ENCODE measurements at places on chromosomes 4 and X.

DNA sequence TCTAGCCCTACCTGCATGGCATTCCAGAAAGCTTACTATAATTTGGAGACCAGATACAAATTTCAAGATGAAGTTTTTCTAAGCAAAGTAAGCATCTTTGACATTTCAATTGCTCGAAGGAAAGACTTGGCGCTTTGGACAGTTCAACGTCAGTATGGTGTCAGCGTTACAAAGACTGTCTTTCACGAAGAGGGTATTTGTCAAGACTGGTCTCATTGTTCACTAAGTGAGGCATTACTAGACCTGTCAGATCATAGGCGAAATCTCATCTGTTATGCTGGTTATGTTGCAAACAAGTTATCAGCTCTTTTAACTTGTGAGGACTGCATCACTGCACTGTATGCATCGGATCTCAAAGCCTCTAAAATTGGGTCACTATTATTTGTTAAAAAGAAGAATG is 17.6 kb downstream of the THAP9 start:
- DNase-seq, result no peak

DNA sequence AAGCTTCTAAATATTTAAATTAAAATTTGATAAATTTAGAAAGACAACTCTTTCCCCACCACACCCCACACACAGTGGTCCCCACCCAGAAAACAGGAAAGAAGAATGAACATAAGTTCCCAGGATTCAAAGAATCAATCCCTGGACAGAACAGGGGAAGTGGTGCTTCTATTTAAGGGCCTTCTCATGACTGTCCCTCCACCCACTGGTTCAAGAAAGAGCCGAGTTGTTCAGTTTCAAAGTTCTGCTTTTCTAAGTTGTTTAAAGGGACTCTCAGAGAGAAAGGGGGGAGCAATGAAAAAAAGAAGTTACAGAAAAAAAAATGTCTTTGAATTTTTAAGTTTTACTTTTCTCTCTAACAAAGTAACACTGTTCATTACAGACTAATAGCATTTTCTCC is 195.8 kb downstream of the PDGFC start:
- DNase-seq, result no peak

- DNase-seq, result no peak
Observed at GRCh38 chr4:183030309-183030708, 68.7 kb upstream of the WWC2 start.

DNA sequence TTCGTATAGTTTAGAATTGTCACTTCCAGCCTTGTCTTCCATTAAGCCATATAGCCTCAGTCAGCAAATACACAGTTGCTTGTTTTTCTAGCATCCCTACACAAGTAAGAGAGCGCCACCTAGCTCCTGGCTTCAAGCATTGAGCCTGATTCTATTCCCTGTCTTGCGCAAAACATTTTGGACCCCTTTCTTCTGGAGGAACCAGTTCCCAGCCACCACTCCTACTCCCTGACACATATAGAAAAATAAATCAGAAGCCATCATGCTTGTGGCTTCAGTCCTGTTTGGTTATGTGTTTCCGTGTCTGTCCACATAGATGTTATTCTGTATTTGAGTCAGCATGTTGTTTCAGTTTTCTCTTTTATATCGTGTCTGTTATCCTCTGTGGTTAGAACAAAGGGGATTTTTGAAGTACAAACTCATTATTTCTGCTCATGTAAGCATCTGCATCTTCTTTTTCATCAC is 59.9 kb downstream of the GK start:
- DNase-seq, result peak; percentile 50

DNA sequence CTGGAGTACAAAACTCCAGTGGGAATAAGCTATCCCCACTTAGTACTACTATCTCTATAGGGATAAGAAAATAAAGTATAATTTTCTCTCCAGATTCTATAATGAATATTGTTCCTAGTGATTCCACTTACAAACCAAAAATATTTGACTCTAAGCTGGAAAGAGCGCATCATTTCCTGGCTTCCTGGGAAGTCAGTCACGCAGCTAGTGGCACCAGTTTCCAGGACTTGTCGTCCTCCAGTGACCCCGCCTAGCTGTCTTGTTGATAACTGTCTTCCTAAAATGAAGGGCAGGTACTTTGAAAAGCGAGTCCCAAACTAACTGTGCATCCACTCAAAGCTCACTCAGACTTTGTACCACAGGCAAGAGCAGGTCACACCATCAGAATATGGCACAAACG is 39.3 kb downstream of the LNX1 start:
- DNase-seq, result no peak

DNA sequence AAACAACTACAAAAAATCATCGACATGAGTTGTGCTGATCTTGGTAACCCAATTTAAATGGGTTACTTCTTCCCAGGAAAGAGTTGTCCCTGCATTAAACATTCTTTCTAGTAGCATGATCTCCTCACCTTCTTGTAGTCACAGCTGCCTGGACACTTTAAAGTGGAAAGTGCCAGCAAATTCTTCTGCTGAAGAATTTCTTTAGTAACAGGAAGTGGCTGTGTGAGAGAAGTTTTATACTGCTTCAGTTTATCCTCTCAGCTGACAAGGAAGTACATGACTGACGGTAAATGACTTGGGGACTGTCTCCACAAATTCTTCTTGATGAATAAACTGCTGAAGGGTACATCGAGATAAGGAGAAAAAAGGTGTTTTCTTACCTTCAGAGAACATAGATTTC is 18.2 kb upstream of the TNIP3 start:
- DNase-seq, result no peak

DNA sequence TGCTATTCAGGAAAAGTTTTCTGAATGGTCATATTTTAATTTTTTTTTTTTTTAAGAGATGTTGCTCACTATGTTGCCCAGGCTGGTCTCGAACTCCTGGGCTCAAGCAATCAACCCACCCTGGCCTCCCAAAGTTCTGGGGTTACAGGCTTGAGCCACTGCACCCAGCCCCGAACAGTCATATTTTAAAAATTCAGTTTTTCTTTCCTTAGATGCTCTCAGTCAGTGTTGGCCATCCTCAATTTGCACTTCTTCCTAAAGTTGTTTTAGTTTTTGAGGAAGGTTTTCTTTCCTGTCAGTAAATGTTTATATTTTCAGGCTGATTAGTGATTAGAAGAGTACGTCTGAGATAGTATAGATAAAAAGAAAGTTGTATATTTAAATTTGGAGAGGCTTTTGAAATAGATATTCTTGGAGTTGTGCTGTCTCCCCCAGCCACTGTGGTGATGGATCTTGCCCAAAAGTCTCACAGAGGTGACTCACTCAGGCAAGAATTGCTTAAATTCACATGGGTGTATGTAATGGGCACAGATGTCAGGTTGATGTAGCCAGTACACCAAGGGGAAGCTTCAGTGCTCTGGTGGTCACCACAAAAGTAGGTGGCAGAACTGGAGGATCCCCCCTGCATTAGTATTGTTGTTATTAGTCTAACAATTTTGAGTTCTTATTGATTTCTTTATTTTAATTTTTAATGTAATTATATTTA is 72.2 kb upstream of the ELOVL6 start:
- no peak for DNase-seq

DNA sequence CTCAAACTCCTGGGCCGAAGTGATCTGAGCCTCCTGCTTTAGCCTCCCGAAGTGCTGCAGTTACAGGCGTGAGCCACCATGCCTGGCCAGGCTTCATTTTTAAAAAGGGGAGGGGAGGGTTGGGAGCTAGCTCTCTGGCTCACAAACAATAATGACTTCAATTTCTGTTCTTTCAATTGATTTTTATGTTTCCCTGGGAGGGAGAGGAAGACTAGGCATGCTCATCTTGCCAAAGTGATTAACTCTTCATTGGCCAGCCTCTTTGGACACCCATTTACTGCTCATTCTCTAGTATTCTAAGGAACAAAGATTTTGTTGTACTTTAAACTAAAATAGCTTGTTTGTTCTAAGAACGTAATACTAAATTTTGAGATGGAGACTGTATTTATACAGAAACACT is 43.4 kb upstream of the TRIM2 start:
- no peak for DNase-seq

- peak; percentile 38 for DNase-seq
Observed at GRCh38 chr4:173014113-173014558, 154.5 kb upstream of the GALNT7 start.

DNA sequence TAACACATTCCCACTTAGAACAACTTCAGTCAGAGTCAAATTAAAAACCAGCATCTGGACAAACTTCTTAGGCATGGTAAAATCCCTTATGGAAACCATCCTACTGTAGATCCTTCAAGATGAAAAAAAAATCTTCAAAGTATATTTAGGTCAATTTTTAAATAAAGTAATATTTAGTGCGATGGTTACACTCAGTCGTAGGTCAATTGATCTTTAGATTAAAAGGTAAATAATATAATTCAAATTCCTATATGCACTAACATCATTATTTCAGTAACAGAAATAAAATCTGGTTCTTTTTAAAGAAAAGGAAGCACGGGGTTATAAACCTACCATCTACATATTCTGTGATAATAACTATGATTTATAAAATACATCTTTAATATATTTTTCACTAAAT is at the start of gene UGT2A2:
TSS of gene UGT2A2 (minus strand) at position 101 of the 400 bp plus-strand sequence. CDS start at position 99, 2 bp downstream.
- DNase-seq, result no peak

- no peak for DNase-seq
Observed at GRCh38 chrX:68440940-68441339, 7.6 kb upstream of the OPHN1 start.

DNA sequence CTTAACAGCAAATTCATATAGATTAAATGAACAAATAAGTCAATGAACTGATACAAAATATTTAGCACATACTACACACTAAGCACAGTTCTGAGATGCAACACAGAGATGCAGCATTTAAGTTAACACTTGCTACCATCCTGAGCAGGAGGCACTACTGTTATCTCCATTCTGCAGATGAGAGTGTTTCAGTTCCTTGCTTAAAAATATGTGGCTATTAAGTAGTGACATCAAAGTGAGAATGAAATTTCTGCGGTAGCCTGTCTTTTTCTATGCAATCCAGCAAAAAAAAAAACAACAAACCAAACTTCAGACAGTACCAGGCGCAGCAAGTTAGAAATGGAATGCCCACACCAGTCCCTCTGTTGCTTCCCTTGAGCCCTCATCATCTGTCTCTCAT is 90.8 kb downstream of the SHISA3 start:
- DNase-seq, result no peak

DNA sequence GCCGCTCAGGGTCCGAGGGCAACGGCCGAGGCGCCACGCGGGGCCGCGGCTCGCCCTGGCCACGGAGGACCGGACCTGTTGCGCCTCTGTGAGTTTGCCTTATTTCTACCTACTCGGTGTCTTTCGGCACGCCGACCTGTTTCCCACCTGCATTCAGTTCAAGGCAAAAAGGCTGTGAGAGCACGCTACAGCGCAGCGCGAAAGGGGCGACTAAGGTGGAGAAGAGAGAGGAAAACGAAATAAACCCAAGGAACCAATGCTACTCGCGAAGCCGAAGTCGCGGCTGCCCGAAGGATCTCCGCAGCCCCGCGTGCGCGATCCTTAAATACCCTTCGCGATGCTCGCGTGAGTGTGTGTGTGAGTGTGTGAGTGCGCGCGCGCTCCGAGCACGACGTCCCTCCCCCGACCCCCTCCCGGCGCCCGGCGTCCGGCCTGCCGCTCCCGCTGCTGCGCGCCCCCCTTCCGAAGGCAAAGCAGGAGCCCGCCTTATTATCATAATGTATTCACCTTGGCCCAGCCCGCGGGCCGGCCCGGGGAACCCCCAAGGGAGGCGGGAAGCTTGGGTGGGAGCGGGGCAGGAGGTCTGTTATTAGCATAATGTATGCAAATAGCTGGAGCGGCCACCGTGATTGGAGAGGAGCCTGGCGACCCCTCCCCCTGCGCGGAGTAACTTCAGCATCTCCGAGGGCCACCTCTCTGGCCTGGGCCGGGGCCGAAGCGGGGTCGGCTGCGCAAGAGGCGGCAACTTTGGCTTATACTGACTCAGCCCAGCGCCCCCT is at the start of gene COL25A1:
TSS of gene COL25A1 (minus strand) at position 298 of the 779 bp plus-strand sequence.
- DNase-seq, result peak; percentile 94

DNA sequence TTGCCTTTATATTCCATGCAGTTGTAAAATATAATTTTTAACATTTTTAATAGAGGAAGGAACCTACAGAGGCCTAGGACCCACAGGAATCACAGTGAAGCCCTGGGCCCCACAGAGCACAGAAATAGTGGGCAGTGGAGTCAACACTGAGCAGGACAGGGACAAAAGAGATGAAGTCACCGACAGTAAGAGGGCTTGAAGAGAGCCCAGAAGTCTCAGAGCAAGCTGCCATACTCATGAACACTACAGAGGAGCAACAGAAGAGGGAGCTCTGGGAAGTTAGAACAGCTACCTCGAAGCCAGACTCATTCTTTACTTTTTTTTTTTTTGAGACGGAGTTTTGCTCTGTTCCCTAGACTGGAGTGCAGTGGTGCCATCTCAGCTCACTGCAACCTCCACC is 149.3 kb upstream of the TENM3 start:
- DNase-seq, result no peak

- DNase-seq, result no peak
Observed at GRCh38 chr4:962231-963208, 10.8 kb downstream of the DGKQ start.

DNA sequence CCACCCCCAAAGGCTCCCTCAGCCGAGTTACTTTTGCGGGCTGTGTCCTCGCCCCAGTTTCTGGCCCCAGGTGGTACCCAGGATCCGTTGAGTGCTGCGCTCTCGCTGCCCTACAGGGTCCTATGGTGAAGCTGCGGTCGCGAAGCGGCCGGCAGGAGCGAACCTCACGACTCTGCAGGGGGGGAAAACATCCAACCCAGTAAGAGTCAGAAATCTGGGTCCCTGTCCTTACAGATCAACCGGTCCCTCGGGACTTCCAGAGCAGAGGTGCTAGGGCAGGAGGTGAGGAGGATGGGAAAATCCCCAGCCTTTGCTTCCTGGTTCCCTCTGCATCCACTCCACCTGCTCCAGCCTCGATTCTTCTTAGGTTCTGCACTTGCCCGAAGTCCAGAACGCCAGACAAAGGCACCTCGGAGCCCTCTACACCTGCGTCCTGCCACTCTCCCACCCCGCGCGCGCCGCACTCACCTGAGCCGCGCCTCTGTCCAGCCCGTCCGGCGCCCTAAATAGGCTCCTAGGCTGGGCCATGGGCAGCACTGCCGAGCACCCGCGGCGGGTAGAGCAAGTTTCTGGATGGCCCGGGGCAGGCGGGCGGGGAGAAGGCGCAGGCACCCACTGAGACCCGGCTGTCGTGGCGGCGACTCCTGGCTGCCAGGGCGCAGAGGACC is at the start of gene HS3ST1:
TSS of gene HS3ST1 (minus strand) at position 664 of the 668 bp plus-strand sequence. CDS start 28,889 bp downstream, outside the sequence.
- DNase-seq, result peak; percentile 13

DNA sequence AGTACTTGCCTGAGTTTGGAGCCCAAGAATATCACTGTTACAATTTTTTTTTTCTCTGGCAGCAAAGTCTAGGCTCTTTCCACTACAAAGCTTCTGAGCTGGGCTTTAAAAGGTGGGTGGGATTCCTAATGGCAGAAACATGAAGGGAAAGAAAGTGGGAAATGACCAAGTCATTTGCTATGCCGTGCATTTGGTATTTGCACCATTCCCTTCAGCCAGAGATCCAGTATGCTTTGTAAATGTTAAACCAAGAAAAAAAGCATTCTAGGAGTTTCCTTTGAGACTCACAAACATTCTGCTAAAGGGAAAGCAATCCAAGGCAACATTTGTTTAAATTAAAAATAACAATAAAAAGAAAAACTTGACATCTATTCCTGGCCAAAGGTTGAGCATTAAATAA is 451.2 kb downstream of the RAB28 start:
- DNase-seq, result no peak
